ENCODE measurements at places on chromosomes 4 and X.

DNA sequence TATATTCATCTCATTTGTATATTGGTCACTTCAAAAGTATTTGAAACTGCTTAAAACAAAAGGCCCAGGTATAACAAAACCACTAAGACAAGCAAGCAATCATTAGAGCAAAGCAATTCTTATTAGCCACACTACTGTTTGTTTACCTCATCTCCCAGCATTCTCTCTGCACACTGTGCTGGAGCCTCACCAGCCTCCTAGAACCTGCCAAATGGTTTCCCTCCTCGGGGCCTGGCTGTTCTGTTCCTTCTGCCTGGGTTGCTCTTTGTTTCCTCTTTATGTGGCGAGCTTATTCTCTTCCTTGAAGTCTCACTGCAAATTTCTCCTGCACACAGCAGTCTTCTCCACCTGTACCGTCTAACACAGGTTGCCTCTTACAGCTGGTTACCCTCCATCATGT lies 67.5 kb upstream of the MND1 start:
- no peak for DNase-seq

GRCh38 chrX:103376979-103377324 lies 614 bp downstream of the BEX3 start:
- no peak for DNase-seq

DNA sequence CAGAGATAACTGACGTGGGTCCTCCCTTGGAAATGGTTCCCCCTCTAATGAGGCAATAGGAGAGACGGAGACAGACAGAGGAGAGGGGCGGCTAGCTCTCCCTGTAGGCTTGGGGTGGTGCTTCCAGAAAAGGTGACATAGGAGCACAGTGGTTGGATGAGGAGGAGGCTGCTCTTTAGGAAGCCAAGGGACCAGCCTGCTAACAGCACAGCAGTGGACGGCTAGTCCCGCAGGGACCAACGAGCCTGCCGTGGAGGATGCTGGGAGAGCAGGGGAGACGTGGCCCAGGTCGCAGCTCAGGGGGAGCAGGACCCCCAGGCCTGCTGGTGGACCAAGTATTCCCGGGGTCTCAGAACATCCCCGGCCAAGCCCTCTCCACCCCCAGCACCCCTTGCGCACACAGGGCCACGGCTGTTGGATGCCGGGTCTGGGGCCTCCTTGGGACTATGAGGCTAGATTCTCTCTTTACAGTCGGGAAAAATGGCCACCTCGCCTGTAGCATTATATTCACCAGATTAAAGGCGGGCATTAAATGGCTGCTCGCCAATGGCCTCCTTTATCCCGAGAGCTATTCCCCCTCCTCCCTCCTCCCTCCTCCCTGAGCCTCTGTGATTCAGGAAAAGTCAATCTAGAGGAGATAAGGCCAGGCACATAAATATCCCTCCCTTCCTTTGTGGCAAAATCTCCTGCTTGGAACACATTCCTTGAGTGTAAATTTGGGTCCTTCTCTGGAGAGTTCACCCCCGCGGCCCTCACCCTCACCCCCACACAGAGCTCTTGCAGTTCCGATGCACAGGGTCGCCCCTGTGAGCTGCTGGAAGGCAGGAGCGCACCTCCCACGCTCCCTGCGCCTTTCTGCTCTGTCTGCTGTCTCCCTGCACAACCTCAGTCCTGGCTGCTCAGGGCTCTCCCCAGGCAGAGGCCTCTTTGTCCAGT lies 30.5 kb upstream of the NSG1 start:
- DNase-seq, result no peak

- DNase-seq, result no peak
Measured at GRCh38 chr4:94649381-94650133, 108.2 kb upstream of the BMPR1B start.

DNA sequence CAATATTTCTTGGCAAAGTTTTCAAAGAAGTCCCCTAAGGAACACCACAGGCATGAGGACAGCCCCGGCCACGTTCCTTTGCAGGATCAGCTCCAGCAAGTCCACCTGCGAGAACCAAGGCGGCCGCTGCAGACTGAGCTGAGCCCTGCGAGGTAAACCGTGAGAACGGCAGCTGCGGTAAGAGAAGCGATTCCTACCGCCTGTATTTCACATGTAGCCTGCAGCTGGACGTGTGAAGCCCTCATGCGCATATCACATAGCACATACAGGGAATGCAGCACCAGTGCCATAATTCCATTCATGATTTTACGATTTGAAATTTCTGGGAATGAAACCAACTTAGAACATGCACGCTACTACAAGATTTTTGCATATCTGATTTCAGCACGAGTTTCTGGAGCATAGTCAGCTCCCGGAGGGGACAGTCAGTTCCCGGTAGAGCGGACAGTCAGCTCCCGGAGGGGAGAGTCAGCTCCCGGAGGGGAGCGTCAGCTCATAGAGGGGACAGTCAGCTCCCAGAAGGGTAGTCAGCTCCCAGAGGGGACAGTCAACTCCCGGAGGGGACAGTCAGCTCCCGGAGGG lies 41.7 kb downstream of the FGFRL1 start:
- DNase-seq, result no peak

DNA sequence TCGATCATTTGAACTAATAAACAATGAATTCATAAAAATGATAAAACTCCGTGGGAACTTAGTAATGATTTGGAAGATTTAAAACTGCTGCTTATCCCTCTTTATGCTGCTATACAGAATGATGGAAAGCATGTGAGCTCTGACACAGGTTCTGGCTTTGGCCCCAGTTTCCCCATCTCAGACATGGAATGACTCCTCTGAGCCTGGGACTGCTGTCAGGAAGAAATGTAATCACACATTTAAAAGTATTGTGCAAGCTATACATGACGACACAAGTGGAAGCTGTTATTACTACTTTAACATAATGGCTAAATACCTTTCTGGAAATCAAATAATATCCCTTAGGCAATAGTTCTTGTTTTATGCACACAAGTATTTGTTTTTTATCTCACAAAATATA lies 161.7 kb downstream of the DCHS2 start:
- no peak for DNase-seq

DNA sequence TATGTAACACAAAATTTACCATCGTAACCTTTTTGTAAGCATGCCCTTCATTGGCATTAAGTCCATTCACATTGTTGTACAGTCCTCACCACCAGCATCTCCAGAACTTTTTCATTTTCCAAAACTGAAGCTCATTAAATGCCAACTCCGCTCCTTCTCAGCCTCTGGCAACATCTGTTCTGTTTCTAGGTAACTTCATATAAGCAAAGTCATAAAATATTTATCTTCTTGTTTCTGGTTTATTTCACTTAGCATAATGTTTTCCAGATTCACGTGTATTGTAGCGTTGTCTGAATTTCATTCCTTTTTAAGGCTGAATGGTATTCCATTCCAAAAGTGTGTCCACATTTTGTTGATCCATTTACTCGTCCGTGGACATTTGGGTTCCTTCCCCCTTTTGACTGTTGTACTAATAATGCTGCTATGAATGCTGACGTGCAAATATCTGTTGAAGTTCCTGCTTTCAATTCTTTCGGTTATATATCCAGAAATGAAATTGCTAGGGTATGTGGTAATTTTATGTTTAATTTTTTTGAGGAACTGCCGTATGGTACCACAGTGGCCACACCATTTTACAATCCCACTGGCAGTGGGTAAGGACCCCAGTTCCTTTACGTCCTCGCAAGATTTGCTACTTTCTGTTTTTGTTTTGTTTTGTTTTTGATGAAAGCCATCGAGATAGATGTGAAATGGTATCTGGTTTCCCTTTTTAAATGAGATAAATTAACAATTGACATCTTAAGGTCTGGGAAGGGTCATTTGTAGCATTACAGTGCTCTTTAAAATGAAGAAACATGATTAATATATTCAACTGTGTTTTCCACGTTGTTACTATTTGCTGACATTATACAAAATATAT lies 63.4 kb downstream of the PTTG2 start:
- no peak for DNase-seq

GRCh38 chrX:46226422-46226821 lies 318.8 kb downstream of the ZNF674 start:
- no peak for DNase-seq

DNA sequence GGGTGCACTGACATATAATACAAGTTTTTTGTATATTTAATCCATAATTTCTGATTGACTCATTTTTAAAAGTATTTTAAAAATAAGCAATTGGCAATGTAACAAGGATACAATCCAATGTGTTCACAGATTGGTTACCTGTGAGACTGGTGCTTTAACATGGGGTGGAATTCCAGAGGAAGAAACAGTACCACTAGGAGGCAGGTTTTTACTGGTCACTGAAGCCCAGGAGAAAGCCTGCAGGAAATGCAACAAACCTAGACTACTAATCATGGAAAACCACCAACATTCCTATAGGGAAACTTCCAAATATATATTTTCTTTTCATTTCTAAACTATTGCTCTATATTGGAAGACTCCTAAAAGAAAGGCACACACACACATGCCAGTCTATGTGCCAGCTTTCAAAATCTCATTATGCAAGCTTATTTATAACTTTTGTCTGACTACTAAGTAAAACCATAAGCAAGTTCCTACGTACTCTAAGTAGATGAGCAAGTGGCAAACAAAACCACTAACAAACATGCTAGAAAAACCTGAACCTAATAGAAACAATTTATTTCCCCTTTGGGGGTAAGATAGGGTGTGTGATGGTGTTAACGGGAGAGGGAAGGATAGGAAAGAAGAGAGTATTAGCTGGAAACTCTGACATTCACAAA lies 19.2 kb downstream of the G3BP2 start:
- no peak for DNase-seq

DNA sequence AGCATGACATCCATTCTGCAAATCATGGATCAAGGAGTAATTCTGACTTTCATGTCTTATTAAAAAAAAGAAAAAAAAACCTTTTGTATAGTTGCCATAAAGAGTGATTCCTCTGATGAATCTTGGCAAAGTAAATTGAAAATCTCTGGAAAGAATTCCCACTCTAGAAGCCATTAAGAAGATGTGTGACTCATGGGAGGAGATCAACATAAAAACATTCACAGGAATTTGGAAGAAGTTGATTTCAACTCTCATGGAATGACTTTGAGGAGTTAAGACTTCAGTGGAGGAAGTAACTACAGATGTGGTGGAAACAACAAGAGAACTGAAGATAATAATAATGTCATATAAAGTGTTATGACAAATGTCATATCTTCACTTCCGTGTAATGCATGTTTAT lies 204.2 kb downstream of the PABPC4L start:
- DNase-seq, result no peak

GRCh38 chr4:144705601-144706590 lies 59.9 kb downstream of the HHIP start:
- DNase-seq, result no peak

- DNase-seq, result no peak
Measured at GRCh38 chrX:56366901-56367300, 134.7 kb downstream of the KLF8 start.

DNA sequence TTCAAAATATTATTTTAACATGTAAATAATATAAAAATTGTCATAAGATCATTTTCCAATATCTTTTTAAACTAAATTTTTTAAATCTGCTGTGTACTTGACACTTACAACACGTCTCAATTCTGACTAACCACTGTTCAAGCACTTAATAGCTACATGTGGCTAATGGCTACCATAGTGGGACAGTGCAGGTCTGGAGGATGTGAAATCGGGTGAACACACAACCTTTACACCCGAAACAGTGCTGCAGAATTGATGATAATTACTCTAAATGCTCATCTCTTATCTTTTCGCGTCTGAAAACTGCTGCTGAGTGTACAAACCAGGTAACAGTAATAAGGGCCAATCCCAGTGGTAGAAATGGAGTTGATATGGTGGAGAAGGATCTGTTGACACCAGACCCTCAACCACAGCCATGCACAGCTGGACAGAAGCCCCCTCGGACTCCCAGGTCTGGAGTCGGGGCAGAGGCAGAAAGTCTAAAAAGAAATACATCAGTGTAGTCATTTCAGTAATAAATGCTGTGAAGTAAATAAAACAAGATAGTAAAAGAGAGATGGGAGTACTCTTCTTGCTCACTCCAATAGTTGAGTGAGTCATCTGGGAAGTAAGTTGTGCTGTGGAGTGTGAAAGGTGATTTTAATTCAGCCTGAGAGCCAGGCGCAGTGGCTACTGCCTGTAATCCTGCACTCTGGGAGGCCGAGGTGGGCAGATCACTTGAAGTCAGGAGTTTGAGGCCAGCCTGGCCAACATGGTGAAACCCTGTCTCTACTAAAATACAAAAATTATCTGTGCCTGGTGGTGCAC lies 150.0 kb downstream of the CBR4 start:
- no peak for DNase-seq

DNA sequence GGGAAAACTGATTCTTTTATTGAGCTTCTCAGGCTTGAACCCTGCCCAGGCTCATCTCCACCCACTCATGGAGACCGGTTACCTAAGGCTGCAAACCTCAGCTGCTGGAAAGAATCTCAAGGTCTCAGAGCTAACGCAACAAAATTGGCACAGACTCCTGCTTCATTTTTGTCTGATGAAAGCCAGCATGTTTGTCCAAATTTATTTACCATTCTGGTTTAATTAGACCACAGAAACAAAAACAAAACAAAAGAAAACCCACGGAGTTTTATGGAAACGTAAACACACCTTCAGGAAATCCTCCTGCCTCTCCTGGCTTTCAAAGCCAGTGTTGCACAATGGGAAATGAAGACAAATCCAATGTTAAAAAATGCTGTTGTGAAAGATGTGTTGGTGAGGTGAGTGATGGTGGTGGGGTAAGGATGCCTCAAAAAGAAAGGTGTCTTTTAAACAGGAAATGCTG lies 56.4 kb upstream of the PDLIM3 start:
- DNase-seq, result no peak

GRCh38 chrX:141904262-141904661 lies 568 bp downstream of the MAGEC1 start:
- no peak for DNase-seq

GRCh38 chrX:134406356-134407064 lies 53.5 kb upstream of the HPRT1 start:
- no peak for DNase-seq

DNA sequence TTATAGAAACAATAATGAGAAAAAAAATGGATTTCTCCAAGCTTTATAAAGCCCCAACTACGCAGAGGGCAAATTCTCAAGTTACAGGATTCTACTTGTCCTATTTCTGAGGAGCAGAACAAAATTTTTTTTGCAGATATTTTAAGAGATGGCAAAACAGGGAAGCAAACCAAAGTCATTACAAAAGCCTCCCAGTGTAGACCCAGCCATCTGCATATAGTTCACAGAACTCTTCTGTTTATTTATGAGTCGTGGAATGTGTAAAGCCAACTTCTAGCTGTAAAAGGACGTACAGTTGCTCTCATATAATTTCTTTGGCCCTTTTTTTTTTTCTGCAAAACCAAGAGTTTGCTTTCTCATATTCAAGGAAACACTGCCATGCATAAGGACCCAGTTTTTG lies 120.4 kb downstream of the PCDH7 start:
- no peak for DNase-seq

All from NCI-H2029 treated with DMSO at 0.1 percent for 48 hours (cell line).